KBM-7 (cell line): ENCODE measurements at places on chromosomes 7 and 10.

DNA sequence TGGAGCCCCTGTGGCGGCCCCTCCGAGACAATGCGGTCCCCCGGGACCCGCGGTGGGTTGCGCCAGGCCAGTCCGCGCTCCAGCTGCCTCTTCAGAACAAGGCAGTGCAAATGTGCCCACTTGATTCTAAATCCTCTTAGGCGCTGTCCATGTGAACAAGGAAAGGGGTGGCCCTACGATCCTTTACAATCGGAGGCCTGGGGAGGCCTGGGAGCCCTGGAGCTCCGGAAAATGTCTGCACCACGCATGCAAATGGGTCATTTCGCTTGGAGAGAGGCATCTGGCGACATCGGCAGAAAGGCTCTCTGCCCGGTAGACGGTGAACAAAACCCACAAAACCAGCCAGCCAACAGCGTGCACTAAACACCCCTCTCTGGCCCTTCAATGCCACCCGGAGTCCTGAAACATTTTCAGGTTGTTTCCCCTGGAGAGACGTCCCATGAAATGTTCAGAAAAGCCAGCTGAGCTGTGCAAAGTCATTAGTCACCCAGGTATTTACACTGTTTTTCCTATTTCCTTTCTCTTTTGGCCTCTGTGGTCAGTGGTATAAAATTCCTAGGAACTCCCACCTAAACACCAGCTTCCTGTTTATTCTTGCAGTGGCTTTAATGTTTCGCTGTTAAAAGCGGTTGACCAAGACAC lies 102.8 kb upstream of the ZNF438 start:
- DNase-seq, result peak; percentile 72

- DNase-seq, result no peak
These were observed 37.0 kb downstream of the ADAP1 start for GRCh38 chr7:917255-918117.

DNA sequence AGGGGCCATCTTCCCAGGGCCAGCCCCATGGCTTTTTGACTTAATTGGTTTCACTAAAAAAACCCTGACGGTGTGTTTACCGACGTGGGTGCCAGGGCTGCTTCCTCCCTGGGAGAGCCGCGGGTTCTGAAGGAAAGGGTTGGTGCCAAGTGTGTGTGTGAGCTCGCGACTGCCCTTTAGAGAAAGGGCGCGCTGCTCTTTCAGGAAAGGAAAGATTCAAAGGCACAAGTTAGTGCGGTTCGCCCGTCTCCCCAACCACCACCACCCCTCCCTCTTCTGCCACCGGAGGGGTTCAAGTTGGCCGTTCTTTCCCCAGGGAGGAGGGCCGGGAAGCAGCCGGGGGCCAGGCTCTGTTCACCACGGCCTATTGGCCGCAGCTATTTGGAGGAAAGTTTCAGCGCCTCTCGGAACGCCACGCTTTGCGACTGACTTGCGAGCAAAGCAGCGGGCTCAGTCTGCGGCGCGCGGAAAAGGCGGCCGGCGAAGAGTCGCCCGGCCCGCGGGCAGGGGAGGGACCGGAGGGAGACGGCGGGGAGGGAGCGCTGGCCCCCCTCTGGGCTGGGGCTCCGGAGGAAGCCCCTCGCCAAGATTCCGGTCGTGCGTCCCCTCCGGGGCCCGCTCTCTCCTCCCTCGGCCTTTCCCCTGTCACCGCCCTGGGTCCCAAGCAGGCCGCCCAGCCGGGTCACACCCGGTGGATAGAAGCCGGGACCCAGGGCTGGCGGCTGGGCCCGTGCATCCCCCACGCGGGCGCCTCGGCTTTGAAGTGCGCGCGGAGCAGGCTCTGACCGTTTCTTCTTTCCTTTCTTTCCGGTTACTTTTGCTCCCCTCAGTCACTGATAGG lies 165.9 kb upstream of the PPP1R3A start:
- DNase-seq, result peak; percentile 79

DNA sequence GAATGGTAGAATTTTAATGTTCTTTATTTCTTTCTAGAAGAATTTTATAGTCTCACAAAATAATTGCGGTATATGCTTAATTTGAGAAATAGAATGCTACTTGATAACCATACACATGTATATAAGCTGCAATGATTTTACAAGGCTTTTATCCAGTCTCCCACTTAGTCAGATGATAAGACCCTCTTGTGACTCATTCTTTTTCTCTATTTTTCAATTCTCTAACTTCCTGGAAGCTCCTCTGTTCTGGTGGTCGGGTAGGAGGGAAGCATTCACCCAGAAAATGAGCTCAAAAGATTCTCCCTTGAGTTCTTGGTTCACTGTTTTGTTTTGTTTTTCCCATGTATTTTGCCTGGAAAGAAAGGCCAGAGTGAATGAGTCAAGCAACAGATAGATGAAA lies 546.6 kb downstream of the INHBA start:
- DNase-seq, result no peak

GRCh38 chr10:133096616-133097269 lies 9.0 kb downstream of the ADGRA1 start:
- DNase-seq, result no peak

GRCh38 chr7:115973406-115973805 lies 57.2 kb downstream of the TFEC start:
- DNase-seq, result no peak

DNA sequence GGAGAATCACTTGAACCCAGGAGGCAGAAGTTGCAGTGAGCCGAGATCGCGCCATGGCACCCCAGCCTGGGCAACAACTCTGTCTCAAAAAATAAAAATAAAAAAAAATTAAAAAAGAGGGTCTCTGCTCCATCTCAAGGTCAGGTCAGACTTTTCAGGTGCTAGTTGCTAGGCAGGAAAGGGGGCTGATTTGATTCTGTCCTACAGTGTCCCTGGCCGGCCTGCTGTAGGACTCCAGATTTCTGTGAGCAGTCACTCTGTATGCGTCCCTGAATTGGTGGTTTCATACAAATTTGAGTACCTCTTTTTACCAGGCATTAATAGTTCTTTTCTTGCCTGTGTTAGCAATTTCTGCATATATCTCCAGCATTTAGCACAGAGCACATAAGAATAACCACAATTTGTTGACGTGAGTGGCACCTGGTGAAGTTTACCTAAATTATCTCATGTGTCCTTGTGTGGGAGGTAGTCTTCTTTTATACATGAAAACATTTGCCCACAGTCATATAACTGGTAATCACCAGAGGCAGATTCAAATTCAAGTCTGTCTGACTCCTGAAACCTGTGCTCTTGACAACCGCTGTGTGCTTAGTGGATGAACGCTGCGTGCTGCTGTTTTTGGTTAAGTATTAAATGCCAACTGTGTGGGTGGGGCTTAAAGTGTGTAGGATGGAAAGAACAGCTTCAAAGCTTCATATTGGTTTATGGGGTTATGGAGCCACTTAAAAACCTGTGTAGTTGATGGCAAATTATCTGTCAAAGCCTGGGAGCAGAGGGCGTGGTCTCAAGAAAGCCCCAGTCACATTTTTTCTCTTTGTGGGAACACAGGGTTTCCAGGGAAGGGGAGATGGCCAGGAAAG lies 3.2 kb upstream of the ZNF775 start:
- DNase-seq, result no peak

DNA sequence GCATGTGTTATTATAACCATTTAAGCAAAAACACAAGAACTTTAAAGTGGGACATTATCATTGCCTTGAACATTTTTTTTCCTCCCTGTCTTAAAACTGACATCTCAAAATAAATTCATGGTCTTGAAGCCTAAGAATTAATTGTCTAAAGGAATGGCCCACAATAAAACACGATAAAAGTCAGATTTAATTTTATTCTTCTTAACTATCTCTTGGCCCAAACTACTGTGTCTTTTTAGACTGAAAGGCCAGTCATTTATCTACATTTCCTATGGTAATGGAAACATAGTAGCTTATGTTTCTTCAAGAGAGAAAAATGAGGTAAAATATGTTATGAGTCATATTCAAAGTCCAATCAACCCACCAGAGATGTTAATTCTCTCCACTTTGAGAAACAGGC lies 24.4 kb upstream of the ETV1 start:
- DNase-seq, result no peak

GRCh38 chr10:86300399-86300925 lies 66.1 kb downstream of the GRID1 start:
- DNase-seq, result no peak

- peak; percentile 98 for DNase-seq
These were observed 145.6 kb downstream of the PFKFB3 start for GRCh38 chr10:6348096-6348874.

- no peak for DNase-seq
These were observed 47.6 kb downstream of the CUX1 start for GRCh38 chr7:101865031-101865430.

DNA sequence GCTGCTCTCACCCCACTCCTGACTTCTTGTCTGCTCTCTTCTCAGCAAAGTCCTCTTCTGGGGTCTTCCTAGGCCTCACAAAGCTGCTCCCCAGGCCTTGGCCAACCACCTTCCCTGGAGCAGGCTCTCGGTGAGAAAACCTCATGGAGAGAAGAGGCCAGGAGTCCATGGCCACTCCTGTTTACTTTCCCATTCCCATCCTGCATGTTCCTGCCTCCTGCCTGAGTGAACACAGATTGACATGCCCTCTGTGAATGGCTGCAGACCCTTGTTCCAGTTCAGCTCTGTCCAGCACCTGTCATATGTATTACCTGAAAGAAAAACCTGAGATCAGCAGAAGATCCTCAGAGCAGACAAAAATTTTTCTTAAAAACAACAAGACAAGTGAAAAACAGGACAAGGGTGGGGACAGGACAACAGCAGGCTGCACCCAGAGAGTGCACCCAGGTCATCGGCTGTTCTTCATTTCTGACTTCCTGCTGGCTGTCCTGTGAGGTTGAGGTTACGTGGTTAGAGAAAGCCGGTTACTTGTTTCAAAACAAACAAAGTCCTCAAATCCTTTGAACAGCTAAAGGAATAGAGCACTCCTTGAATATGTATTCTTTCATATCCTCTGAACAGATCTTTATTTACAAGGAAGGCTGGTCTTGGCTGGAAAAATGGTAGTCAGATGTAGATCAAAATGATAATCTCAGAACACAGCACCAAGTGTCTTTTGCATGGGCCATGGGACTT lies 34.0 kb upstream of the DLD start:
- peak; percentile 17 for DNase-seq

- no peak for DNase-seq
These were observed 875.4 kb downstream of the SORCS3 start for GRCh38 chr10:105516511-105516910.

- no peak for DNase-seq
These were observed 599.5 kb upstream of the DPP6 start for GRCh38 chr7:153452661-153453060.

DNA sequence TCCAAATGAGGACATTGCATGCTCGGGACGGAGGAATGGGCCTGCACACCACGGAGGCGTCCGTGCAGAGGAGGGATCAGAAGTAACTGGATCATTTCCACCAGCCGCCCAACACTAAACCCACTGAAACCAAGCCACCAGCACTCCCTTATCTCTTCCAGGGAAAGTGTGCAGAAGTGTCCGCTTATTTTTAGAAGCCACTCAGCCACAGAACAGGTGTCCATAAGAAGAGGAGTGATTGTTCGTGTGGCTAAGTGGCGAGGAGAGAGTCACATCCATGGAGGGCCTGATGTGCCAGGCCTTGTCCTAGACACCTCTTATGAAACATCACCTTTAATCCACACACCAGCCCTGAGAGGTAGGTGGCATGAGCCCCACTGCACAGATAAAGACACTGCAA lies 407.9 kb upstream of the NPVF start:
- no peak for DNase-seq
